ENCODE measurements at places on chromosomes 6 and 20. TPM values are rescaled to one million over a fixed set of nuclear protein-coding genes. Genes with fewer than 3 reads are reported as not detected.

DNA sequence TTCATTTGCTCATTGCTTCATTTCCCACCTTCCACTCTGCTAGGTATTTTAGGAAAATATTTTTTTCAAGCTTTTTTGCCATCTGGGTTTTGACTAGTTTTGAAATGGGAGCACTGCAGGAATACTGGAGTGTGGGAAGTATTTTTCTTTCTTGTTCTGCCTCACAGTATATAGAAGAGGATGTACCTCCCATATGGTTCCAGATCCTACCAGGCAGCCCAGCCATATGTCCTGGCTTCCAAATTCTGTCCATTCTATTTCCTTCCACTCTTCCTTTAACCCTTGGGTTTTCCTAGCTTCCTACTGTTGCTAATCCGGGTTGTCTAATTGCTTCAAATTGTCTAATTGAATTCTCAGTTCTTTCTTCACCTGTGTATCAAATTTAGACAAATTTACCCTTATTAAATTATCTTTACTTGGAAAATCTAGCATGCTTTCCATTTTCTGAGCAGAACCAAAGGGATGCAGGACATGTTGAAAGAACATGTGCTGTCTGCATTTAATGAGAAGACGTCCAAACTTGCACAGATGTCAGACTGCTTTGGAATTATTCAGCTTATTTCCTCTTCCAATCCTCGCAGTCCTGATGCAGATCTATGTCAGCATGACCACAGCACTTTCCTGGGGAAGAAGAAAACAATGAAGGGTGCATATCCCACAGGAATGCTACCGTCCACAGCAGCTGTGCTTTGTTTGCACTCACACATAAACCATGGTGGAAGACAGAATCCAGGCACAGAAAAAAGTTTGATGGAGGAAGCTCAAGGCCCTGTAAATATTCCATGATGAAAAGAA is 1273.9 kb upstream of the MAP3K7 start:
- no peak for DNase-seq

DNA sequence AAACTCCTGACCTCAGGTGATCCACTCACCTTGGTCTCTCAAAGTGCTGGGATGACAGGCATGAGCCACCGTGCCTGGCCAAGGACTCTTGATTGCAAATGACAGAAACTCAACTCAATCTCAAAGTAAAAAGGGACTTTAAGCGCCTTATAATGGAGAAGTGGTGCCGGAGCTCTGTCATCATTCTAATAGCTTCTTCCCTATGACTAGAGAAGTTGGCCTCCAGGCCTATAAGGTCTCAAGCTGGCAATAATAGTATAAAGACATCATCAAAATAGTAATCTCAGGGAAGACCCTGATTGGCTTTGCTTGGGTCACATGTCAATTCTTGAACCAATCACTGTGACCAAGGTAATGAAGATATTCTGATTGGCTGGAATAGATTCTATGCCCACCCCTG is 8.5 kb upstream of the KIAA1755 start:
- DNase-seq = no peak

DNA sequence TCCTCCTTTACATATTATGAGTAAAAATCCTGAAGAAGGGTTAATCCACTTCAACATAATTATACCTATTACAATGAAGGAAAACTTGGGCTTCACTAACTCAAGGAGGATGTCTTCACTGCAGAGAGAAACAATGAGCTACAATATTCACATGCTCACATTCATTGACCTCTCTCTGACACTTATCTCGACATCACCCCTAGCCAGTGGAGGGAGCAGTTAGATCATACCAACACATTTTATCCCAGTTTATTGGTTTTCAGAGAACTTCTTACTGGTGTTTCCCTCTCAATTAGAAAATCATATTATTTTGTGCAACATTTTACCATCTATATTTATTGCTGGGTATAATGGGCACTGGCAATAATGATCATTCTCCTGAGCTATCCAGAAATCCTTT is 646.5 kb downstream of the TENT5A start:
- no peak for DNase-seq

The RUNX2 gene
- total RNA-seq = 3.1 TPM
